ENCODE measurements at places on chromosomes 2 and 18.
A peak's percentile ranks its signal among the peaks of the same experiment; 100 is the strongest.

- no peak for DNase-seq
These were observed 145.0 kb downstream of the PID1 start for GRCh38 chr2:229126066-229126465.

DNA sequence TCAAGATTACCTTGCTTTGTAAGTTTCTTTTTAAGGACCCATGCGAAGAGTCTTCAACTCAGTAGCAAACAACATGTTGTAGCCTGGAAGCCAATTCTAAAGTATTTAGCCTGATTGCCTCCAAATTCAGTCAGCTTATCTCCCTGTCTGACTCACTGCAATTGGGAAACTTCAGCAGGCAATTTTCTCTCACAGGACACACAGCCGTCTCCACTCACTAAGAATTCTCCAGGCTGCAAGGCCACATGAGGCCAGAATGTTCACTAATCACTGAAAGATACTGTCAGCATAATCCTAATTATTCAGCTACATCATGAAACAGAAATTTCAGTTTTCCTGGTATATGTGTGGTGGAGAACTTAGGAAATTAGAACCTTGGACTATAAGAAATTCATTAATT, 78.1 kb upstream of the PDE1A start:
- no peak for DNase-seq

GRCh38 chr2:118048401-118048800, 34.5 kb upstream of the CCDC93 start:
- no peak for DNase-seq

- DNase-seq, result peak; percentile 79
These were observed 41.0 kb downstream of the NPC1 start for GRCh38 chr18:23545247-23545789.

DNA sequence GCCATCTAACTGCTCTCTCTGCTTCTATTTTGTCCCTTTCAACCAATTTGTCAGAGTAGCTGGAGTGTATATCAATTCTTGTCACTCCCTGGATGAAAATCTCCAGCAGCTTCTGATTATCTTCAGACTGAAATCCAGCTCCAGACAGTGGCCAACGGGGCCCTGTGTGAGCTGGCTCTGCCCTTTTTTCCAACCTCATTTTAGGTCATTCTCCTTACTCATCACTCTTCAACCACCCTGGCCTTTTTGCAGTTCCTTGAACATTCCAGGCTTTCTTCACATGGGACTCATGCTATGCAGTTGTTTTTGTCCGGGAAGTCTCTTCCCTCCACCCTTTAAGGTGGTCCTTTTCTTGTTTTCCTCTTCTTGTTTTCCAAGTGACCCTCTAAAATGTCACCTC, 15.4 kb upstream of the FAP start:
- no peak for DNase-seq

DNA sequence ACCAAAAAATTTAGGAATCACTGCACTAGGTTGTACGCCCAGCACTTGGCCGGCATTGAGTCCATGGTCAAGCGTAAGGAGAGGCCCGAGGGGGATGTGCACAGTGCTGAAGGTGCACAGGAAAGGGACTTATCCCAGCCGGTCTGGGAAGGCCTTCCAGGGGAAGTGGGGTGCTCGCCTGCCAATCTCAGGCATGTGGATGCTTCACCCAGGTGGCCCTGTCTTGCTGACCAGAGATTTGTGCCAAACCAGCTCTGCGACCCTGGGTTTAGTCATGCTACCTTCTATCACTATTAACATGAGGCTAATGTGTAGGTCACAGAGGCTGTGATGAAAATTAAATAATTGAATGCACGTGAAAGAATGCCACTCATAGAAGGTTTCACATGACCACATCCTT, 1.7 kb upstream of the ITM2C start:
- DNase-seq, result no peak

- DNase-seq, result no peak
These were observed 252.6 kb downstream of the RND3 start for GRCh38 chr2:150234787-150235446.

DNA sequence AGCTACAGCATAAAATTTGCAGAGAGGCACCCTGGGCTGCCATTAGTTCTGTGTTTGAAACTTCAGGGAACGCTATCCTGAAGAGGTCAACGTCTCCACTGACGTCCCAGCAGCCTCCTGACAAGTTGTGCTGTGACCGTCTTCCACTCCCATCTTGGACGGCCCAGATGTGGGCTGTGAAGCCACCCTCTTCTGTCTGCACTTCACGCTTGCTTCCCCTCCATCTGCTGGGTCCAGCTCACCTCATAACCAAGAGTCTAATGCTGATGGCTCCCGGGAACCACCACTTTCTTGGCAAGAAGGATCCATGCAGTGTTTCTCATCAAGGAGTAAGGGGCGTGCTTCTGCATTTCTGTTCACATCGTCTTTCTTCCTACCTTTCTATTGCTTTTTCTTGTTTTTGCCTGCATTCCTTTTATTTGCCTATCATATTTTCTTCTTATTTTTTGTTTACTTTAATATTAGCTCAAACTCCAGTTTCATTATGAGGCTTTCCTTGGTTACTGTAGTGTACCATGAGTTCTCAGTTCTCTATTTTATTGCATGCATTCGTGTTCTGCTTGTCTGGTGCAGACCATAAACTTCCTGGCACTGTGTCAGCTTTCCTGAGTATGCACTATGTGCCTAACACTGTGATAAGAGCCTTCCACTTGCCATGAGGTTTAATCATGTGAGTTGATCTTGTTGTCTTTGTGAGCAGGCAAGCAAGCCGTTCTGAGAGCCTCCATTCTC, 631.8 kb upstream of the RAB6C start:
- no peak for DNase-seq

GRCh38 chr2:241569831-241570281, 11.3 kb downstream of the BOK start:
- no peak for DNase-seq

DNA sequence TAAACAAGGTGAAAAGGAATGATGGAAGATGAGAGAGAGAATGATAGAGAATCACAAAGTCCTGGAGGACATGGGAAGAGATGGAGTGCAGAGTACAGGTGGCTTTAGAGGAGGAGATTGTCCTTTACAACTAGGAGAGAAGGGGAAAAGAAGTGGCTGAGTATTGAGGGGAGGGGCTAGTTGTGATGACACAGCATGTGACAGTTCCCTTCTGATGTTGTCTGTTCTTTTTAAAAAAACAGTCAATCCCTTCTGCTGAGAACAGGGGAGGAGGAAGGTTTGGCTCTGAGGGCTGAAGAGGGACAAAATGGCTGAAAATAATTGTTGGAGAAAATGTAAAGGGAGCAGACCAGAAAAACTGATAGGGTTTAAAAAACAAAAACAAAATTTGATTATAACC, 44.0 kb downstream of the STEAP3 start:
- DNase-seq, result no peak

GRCh38 chr2:179842498-179843153, 18.8 kb downstream of the ZNF385B start:
- peak; percentile 48 for DNase-seq

- DNase-seq, result no peak
These were observed 76.6 kb upstream of the LPIN2 start for GRCh38 chr18:3089579-3089978.
